Stimulated activated CD8-positive, alpha-beta memory T cell treated with anti-CD3 and anti-CD28 coated beads, Interleukin-7, amount 100 ng/mL, for 24 hours (primary cell): ENCODE measurements at places on chromosomes 11 and 22.

DNA sequence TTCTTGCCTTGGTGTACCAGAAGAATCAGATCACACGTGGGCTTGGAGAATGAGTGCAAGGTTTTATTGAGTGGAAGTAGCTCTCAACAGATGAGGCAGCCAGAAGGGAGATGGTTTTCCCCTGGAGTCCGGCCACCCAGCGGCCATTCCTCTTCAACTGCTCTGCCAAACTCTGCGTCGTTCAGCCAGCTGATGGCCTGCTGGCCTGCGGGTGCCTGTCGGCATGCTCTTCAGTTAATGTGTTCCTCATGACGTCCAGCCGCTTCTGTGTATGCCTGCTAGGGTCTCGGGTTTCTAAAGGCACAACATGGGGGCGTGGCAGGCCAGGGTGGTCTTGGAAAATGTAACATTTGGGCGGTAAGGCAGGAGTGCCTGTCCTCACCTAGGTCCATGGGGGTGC, 487.9 kb upstream of the LRRC4C start:
- DNase-seq = no peak

- DNase-seq = no peak
These were observed 976.3 kb upstream of the RAG2 start for GRCh38 chr11:37574361-37574760.

- no peak for DNase-seq
These were observed 69.4 kb downstream of the PPFIBP2 start for GRCh38 chr11:7583248-7583647.

- no peak for DNase-seq
These were observed 152.0 kb upstream of the SYN3 start for GRCh38 chr22:33209930-33210784.

- no peak for DNase-seq
These were observed 47.3 kb downstream of the IGF2 start for GRCh38 chr11:2091786-2092463.

DNA sequence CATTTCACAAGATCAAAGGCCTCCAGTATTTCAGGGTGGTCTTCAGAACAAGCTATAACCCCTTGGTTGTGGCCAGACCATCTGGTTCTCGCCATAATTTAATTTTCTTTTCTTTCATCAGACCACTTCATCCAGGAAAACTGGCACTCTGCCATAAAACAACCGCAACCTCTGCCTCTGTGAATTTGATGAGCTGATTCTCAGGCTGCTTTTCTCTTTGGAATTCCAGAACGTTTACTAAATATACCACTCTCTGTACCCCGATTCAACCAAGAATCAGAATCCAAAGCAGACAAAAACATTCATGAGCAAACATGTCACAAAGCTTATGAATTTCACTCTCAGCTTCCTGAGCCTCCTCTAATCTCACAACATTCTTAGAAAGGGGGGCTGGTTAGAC, 331.8 kb upstream of the SYN3 start:
- no peak for DNase-seq

GRCh38 chr22:39820256-39820655, 73.3 kb downstream of the ENTHD1 start:
- DNase-seq = no peak

GRCh38 chr22:29194184-29194583, 11.5 kb upstream of the EMID1 start:
- no peak for DNase-seq

DNA sequence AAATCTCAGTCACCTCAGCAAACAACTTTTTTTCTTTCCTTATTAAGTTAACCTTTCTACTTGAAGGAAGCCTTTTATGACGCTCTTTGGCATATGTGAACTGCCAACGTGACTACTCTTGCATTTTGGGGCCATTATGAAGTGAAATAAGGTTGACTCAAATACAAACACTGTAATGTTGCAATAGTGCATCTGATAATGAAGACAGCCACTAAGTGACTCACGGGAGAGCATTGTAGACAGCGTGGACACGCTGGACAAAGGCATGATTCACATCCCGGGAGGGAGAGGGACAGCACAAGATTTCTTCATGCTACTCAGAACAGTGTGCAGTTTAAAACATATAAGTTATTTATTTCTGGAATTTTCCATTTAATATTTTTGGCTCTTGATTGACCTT, 560.8 kb downstream of the ETS1 start:
- DNase-seq = no peak

GRCh38 chr11:75337195-75337654, 14.2 kb downstream of the ARRB1 start:
- DNase-seq = no peak

DNA sequence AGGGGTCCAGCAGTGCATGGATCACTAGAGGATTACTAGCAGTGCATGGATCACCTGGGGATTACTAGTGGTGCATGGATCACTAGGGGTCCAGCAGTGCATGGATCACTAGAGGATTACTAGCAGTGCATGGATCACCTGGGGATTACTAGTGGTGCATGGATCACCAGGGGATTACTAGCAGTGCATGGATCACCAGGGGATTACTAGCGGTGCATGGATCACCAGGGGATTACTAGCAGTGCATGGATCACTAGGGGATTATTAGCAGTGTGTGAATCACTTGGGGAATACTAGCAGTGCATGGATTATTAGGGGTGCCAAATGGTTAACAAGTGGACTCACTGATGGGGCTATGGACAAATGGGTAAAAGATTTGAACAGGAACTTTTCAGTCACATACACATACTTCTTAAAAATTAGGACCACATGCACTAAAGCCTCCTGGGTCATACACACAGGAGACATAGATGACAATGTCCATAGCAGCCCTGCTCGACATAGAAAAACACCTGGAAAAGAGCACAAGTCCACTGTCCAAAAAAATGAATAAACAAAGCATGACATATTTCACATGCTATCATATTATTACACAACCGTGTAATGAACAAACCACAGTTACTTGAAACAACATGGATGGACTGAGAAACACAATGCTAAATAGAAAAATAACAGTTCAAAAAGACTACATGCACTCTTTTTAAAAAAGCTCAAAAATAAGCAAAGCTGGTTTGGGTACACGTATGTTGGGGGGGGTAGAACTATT, 109.8 kb downstream of the CD44 start:
- DNase-seq = no peak

- DNase-seq = no peak
These were observed 10.5 kb downstream of the EHD1 start for GRCh38 chr11:64867748-64868462.

DNA sequence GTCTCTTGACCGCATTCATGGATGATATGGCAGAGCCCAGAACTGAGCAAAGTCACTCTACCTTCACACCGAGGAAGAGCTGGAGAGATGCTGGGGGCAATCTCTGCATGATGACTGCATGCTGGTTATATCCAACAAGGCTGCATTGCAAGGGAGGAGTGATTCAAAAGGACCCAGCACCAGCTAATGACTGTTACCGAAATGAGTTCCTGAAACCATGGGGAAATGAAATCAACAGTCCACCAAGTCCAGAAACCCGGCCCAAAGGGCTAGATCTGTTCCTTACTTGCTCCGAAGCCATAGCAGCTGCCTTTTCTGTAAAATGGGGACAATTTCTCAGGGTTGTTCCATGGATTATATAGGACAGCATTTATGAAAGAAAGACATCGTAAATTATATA, 1.2 kb upstream of the SMIM35 start:
- DNase-seq = no peak

GRCh38 chr22:17336061-17336460, 33.2 kb upstream of the CECR2 start:
- DNase-seq = no peak

DNA sequence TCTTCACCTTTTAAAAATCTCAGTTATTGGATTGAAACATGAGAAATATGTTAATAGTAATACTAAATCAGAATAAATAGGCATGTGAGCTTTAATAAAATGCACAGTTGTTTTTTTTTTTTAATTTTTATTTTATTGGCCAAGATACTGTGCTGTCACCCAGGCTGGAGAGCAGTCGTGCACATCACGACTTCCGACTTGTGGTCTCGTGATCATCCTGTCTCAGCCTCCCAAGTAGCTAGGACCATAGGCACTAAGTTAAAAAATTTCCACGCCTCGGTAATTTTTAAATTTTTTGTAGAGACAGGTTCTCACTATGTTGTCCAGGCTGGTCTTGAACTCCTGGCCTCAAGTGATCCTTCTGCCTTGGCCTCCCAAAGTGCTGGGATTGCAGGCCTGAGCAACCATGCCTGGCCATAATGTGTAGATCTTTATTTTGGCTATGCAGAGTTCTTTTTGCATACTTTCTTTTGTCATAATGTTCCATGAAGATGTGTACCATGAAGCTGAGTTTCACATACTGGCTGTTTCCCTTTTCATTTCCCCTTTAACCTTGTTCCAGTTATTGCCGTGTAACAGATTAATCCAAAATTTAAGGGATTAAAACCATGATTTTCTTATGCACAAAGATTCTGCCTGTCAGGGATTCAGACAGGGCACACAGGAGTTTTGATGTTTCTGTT, 16.0 kb downstream of the CAPRIN1 start:
- no peak for DNase-seq

- no peak for DNase-seq
These were observed 39.0 kb upstream of the KIRREL3 start for GRCh38 chr11:127039591-127039990.

- no peak for DNase-seq
These were observed 10.5 kb downstream of the CTSC start for GRCh38 chr11:88327061-88327460.
